Tibial nerve (tissue), 4 donors: ENCODE measurements at places on chromosomes 11 and 22. TPM values are rescaled to one million over a fixed set of nuclear protein-coding genes. Genes with fewer than 3 reads are reported as not detected.

GRCh38 chr11:63610604-63611394, 3.4 kb downstream of the PLAAT3 start:
- DNase-seq, result no peak
- H3K4me1 ChIP-seq, result peaks cover 69% of the 10 kb centered on the region
- peak overlapping the region; percentile 69 for H3K4me3 ChIP-seq
- H3K27ac ChIP-seq, result peak overlapping the region; percentile 94
- H3K36me3 ChIP-seq, result no peaks in the 10 kb centered on the region
- H3K27me3 ChIP-seq, result no peaks in the 10 kb centered on the region

DNA sequence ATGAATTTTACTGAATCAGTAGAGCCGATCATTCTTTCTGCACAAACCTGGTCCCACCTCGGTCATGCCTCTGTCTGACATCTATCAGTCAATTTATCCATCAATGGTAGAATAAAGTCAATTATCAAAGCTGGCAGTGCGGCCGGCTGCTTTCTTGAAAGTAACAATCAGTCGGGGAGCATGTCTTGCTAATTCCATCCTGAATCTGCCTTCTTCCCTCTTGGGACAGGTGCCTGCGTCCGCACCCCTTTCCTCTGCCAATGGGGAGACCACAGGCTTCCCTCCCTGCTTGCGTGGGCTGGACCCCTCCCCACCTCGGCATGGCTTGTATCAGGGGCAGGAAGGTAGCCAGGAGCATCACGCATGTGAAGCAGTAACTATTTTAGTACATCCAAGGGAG, 962.9 kb downstream of the BRD1 start:
- H3K27ac ChIP-seq, result no peak overlapping the region
- no peak for DNase-seq
- H3K36me3 ChIP-seq, result no peaks in the 10 kb centered on the region
- no peaks in the 10 kb centered on the region for H3K4me1 ChIP-seq

GRCh38 chr11:77159219-77159936, 31.3 kb downstream of the MYO7A start:
- no peak overlapping the region for H3K4me3 ChIP-seq
- H3K27me3 ChIP-seq, result no peaks in the 10 kb centered on the region
- peaks cover 4% of the 10 kb centered on the region for H3K4me1 ChIP-seq

Gene SLC22A12
- not detected for total RNA-seq

DNA sequence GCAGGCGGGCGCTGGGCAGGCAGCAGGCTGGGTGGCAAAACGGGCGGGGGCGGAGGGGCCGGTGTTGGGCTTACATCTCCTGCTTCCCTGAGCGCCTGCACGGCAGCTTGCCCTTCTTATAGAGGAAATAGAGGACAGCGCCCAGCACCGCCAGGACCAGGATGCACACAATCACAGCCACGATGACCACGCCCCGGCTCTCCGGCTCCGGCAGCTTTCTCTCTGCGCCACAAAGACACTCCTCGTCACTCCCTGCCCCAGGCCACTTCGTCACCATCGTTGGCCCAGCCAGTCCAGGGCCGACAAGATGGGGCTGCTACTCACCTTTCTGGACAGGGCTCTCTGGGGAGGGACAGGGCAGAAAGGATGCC, 6.3 kb downstream of the MCAM start:
- H3K4me1 ChIP-seq, result peaks cover 12% of the 10 kb centered on the region
- DNase-seq, result no peak
- H3K4me3 ChIP-seq, result no peak overlapping the region
- peaks cover 1% of the 10 kb centered on the region for H3K27me3 ChIP-seq
- H3K27ac ChIP-seq, result peak overlapping the region; percentile 64
- peaks cover 4% of the 10 kb centered on the region for H3K36me3 ChIP-seq

- no peak overlapping the region for H3K4me3 ChIP-seq
- no peaks in the 10 kb centered on the region for H3K4me1 ChIP-seq
- H3K36me3 ChIP-seq, result no peaks in the 10 kb centered on the region
- DNase-seq, result no peak
- no peak overlapping the region for H3K27ac ChIP-seq
These were observed 789.9 kb downstream of the BRD1 start for GRCh38 chr22:49037701-49038245.

- no peaks in the 10 kb centered on the region for H3K36me3 ChIP-seq
- no peak overlapping the region for H3K27ac ChIP-seq
- no peak overlapping the region for H3K4me3 ChIP-seq
- H3K27me3 ChIP-seq, result no peaks in the 10 kb centered on the region
- no peak for DNase-seq
- H3K4me1 ChIP-seq, result no peaks in the 10 kb centered on the region
These were observed 517.3 kb downstream of the BRD1 start for GRCh38 chr22:49310354-49310753.

- no peaks in the 10 kb centered on the region for H3K4me1 ChIP-seq
- no peaks in the 10 kb centered on the region for H3K27me3 ChIP-seq
- H3K36me3 ChIP-seq, result no peaks in the 10 kb centered on the region
- DNase-seq, result no peak
- H3K4me3 ChIP-seq, result no peak overlapping the region
These were observed 57.2 kb upstream of the LRRC55 start for GRCh38 chr11:57124505-57124904.

- no peaks in the 10 kb centered on the region for H3K4me1 ChIP-seq
- no peak overlapping the region for H3K4me3 ChIP-seq
- H3K27ac ChIP-seq, result no peak overlapping the region
These were observed 176.2 kb upstream of the NECTIN1 start for GRCh38 chr11:119905162-119905561.

Gene NXPE2
- total RNA-seq, result 1.4 TPM

- no peak overlapping the region for H3K4me3 ChIP-seq
- no peak overlapping the region for H3K27ac ChIP-seq
- no peaks in the 10 kb centered on the region for H3K27me3 ChIP-seq
These were observed 168.9 kb downstream of the MIAT start for GRCh38 chr22:26825960-26826935.

Gene CASP5
- not detected for total RNA-seq

DNA sequence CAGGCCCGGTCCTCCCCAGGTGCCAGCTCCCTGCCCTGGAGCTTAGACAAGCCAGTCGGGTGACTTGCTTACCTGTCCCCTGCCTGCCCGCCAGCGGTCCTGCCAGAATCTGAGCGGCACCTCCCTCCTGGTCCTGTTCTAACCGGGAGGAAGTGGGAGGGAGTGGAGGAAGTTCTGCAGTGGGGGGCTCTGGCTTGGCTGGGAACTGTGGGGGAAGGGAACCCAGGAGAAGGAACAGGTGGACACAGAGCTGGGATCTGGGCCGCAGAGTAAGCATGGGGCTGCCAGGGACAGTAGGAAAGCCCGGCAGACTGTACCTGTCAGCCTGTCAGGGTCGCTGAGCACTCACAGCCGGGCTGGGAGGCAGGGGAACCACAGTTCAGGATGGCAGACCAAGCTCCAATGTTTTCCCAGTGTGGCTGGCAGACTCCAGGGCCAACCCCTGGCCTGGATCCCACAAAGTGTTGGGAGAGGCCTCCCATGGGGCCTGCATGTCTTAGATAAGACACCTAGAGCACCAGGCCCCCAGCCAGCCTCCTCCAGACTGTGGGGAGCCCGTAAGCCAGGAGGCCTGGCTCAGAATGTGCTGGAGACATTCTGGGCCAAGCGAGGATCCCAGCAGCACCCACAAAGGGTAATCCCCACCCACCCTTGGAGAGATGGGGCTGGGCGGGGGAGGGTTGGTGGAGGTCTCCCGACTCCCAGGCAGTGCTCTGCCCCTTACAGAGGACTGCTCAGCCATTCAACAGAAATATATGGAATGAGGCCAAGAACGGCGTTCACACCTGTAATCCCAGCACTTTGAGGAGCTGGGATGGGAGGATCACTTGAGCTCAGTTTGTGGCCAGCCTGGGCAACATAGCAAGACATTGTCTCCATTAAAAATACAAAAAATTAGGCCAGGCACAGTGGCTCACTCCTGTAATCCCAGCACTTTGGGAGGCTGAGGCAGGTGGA, 2.3 kb downstream of the CYB5R3 start:
- H3K27me3 ChIP-seq, result no peaks in the 10 kb centered on the region
- no peak for DNase-seq
- no peak overlapping the region for H3K4me3 ChIP-seq

Gene C11orf52
- total RNA-seq, result 5.0 TPM

DNA sequence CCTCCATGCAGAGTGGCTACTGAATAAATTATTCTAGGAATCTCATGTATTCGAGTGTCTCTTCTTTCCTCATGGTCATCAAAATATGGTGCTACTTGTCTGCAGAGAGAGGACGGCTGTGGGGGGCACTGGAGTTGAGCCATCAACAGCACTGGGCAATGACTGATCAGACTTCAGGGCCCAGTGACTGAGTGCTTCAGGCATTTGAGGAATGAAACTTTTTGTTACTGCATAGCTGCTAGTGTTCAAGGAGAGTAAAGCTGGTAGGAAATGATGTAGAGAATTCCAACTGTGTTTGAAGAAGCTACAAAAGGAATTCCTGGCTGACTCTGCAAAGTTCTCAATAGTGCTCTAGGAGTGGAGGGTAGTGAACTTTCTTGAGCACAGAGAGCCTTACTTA, 277.7 kb downstream of the CADM1 start:
- no peak for DNase-seq
- H3K27ac ChIP-seq, result no peak overlapping the region
- peaks cover 21% of the 10 kb centered on the region for H3K36me3 ChIP-seq
- H3K4me3 ChIP-seq, result no peak overlapping the region
- H3K4me1 ChIP-seq, result no peaks in the 10 kb centered on the region
- no peaks in the 10 kb centered on the region for H3K27me3 ChIP-seq

Gene LRRC10B
- total RNA-seq, result 3.6 TPM

DNA sequence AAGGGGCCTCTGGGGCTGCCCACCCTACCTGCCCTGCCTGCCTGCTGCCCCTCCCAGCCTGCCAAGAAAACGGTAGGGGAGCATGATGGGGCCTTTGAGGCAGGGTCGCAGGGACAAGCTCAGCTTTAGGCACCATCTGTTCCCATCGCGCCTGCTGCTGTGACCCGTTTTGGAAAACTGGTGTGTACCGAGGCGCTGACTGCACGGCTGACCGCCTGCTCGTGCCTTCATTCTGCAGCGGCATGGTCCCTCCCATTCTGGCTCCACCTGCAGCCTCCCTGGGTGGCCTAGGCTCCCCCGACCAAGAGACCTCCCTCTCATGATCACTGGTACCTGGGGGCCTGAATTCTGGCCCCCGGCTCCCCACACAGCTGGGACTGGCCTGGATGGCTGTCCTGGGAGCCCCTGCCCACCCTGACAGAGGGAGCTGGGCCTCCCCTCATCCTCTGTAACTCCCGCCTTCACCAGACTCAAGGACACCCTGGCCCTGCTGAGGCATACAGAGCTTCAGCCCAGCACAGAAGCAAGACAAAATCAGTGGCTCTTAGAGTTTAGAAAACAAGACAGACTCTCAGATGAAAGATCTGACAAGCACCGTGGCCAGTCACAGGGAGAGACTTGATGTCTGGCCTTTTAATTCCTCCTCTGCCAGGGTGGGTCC, 6.5 kb upstream of the MYRF start:
- no peaks in the 10 kb centered on the region for H3K27me3 ChIP-seq
- no peak overlapping the region for H3K27ac ChIP-seq
- H3K36me3 ChIP-seq, result no peaks in the 10 kb centered on the region
- no peak for DNase-seq

GRCh38 chr22:20423008-20423905, 14.4 kb downstream of the SCARF2 start:
- H3K4me3 ChIP-seq, result no peak overlapping the region
- peak overlapping the region; percentile 70 for H3K27ac ChIP-seq
- peaks cover 44% of the 10 kb centered on the region for H3K4me1 ChIP-seq
- no peaks in the 10 kb centered on the region for H3K27me3 ChIP-seq
- DNase-seq, result no peak

Gene CTSW
- total RNA-seq, result not detected

DNA sequence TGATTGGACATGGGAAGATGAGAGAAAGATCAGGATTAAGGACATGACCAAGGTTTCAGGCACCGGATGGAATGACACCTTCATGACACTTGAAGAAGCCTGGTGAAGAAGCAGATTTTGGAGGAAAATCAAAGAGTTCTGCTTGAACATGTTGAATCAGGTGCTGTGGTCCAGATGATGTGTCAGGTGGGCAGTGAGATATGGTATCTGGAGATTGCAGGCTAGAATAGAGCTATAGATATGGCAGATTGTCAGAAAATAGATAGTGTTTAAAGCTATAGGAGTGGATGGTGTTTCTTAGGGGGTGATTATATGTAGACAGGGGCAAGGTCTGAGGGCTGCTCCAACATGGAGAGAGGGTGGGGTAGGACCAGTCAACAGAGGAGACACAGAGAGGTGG, 40.2 kb downstream of the PANX1 start:
- H3K4me1 ChIP-seq, result no peaks in the 10 kb centered on the region
- no peak overlapping the region for H3K27ac ChIP-seq
- H3K27me3 ChIP-seq, result no peaks in the 10 kb centered on the region
- DNase-seq, result no peak
- no peak overlapping the region for H3K4me3 ChIP-seq

- no peak overlapping the region for H3K4me3 ChIP-seq
- peaks cover 29% of the 10 kb centered on the region for H3K4me1 ChIP-seq
- peaks cover 49% of the 10 kb centered on the region for H3K36me3 ChIP-seq
- peak overlapping the region; percentile 77 for H3K27ac ChIP-seq
- H3K27me3 ChIP-seq, result no peaks in the 10 kb centered on the region
- DNase-seq, result no peak
These were observed 16.6 kb downstream of the CYB5R2 start for GRCh38 chr11:7656704-7657103.

Gene KCTD17
- 19.0 TPM for total RNA-seq

GRCh38 chr11:19712281-19713195, at the start of gene NAV2:
NAV2 (plus strand) TSS chr11:19712837; CDS start chr11:19713696, 859 bp downstream.
- H3K4me3 ChIP-seq, result peak within 1 kb of the TSS; percentile 62
- no peaks in the 10 kb centered on the region for H3K4me1 ChIP-seq
- H3K27ac ChIP-seq, result peak within 1 kb of the TSS; percentile 77
- no peaks in the 10 kb centered on the region for H3K36me3 ChIP-seq

GRCh38 chr22:27628341-27628740, 173.2 kb downstream of the MN1 start:
- no peaks in the 10 kb centered on the region for H3K4me1 ChIP-seq
- no peak for DNase-seq
- no peak overlapping the region for H3K4me3 ChIP-seq
- H3K27me3 ChIP-seq, result no peaks in the 10 kb centered on the region
- H3K36me3 ChIP-seq, result no peaks in the 10 kb centered on the region

DNA sequence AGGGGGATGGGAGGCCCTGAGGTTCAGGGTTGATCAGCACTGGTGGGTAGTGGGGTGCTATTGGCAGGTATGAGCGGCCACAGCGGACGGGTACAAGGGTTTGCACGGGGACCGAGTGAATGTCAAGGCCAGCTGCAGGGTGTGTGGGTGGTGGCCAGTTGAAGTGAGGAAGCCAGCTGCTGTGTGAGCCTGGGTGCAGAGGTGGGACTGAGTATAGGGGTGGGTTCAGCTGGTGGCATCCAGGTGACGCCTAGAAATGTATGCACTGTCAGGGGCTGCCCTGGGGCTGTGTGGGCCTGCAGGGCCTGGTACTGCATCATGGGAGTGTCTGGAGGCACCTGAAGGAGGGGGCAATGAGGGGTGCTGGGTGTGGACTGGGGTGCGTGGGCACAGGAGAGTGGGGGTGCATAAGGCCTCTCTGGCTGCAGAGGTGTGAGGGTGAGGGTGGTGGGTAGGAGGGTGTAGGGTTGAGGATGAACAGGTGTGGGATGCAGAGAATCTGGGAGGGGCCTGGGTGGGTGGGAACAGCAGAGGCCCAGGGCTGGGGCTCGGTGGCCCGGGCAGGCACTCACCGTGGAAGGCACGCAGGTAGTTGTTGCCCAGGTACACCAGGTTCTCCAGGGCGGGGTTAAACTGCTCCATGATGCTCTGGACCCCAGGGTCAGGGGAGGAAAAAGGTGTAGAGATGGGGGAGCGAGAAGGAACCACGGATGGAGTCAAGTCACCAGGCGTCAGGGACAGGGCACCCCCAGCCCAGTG, 1.7 kb downstream of the BAIAP2L2 start:
- no peak overlapping the region for H3K4me3 ChIP-seq
- DNase-seq, result no peak
- H3K36me3 ChIP-seq, result no peaks in the 10 kb centered on the region
- H3K27ac ChIP-seq, result peak overlapping the region; percentile 55

Gene TMEM80
- 40.0 TPM for total RNA-seq
